Activated CD4-positive, CD25-positive, alpha-beta regulatory T cell treated with anti-CD3 and anti-CD28 coated beads, Interleukin-2, amount 50 U/mL, for 16 hours (primary cell): ENCODE measurements at places on chromosomes 12 and 14.

- DNase-seq: no peak
Observed at GRCh38 chr12:265096-265495, 2.5 kb upstream of the SLC6A13 start.

DNA sequence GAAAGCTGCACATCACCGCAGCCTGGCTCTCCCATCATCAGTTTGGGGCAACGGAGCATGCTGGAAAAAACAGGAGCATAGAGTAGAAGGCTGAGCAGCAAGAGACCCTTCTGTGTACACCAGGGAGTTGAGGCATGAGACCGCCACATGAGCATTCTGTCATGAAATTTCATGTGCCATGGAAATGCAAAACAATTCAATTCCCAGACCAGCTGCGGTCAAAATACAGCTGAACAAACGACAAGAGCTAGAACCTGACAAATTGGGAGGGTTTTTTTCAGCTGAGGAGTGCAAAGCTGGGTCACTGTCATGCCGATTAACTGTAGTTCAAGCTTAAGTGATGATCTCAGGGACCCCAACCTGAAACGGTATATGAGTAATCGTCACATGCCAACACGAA is 37.1 kb downstream of the TMEM30B start:
- no peak for DNase-seq

- DNase-seq: no peak
Observed at GRCh38 chr12:68559246-68559645, 51.5 kb upstream of the RAP1B start.

DNA sequence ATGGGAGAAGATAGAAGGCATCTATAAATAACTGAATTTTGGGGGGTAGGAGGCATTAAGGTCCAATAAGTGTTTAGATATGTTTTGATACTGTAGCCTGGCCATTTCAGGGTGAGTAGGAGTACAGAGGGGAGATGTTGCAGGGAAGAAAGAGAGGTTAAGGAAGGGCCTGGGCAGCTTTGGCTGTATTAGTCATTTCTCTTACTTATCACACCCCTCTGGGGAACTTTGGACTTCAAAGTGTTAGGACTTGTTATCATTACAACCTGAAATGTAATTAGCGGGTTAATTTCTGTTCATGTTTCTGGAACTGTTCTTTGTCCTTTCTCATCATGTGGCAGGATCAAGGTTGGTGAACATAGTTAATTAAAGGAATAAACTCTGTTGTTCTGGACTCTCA is 40.3 kb downstream of the SUSD6 start:
- no peak for DNase-seq

GRCh38 chr14:71206123-71206522 is 298.9 kb downstream of the PCNX1 start:
- DNase-seq: no peak
